Stimulated activated CD4-positive, alpha-beta T cell treated with anti-CD3 and anti-CD28 coated beads, Interleukin-15, amount 100 ng/mL, for 1 hour (primary cell): ENCODE measurements at places on chromosomes 11 and 22.

DNA sequence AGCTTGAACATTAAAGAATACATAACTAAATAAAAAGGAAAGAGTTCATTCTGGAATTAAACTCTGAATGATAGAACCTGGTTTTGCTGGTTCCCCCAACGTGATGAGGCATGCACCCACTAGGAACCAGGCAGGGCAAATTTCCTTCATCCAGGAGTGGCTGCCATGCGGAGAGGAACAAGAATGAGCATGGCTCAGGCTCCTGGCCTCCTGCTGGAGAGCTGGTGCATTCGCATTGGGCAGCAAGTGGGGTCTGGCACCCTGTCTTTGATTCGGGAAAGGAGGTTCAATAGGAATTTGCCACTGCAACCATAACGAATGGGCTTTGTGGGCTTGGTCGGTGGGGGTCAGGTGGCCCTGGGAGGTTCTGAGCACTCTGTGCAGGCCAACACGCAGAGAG is 169.8 kb upstream of the TENM4 start:
- DNase-seq: no peak

- no peak for DNase-seq
Measured at GRCh38 chr11:79170321-79170720, 270.5 kb downstream of the TENM4 start.

GRCh38 chr11:64846998-64847666 is 2.7 kb upstream of the CDC42BPG start:
- peak; percentile 83 for DNase-seq

- no peak for DNase-seq
Measured at GRCh38 chr11:59273373-59273841, 60.7 kb upstream of the MPEG1 start.

DNA sequence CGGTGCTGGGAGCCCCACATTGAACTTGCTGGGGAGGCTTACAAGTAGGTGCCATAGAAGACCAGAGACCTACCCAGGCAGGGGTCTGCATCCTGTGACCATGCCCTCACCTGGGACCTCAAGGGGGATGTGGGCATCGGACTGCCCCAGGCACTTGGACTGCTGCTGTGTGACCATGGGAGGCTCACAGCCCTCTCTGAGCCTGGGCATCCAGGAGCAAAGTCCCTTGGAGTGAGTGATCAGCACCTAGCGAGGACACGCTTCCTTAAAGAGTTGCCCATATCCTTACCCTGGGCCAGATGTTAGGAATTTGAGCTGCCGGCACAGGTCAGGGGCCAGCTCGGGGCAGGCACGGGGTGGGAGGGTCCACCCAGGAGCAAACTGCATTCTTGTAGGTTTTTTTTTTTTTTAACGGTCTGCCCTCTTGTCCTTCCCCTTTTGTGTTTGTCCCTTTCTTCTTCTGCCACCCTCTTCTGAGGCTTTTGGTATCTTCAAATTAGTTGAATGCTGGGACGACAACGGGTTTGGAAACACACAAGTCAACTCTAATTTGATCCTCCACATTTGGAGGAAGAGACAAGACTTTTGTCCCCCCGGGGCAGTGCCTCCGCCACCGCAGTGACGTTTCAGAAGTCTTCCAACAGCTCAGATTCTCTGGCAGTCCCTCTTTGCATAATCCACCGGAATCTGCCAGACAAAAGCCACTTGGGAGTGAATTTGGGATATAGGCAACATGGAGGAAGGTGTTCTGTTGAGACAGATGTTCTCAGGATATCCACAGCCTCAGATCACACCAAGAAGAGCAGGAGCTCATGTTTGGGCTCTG is 46.1 kb upstream of the LINC01488 start:
- no peak for DNase-seq

- no peak for DNase-seq
Measured at GRCh38 chr11:27209562-27210005, 153.4 kb downstream of the CCDC34 start.

GRCh38 chr11:91100427-91100826 is 877.6 kb upstream of the CHORDC1 start:
- DNase-seq: no peak

- DNase-seq: no peak
Measured at GRCh38 chr11:72042064-72042745, 38.1 kb downstream of the NUMA1 start.

DNA sequence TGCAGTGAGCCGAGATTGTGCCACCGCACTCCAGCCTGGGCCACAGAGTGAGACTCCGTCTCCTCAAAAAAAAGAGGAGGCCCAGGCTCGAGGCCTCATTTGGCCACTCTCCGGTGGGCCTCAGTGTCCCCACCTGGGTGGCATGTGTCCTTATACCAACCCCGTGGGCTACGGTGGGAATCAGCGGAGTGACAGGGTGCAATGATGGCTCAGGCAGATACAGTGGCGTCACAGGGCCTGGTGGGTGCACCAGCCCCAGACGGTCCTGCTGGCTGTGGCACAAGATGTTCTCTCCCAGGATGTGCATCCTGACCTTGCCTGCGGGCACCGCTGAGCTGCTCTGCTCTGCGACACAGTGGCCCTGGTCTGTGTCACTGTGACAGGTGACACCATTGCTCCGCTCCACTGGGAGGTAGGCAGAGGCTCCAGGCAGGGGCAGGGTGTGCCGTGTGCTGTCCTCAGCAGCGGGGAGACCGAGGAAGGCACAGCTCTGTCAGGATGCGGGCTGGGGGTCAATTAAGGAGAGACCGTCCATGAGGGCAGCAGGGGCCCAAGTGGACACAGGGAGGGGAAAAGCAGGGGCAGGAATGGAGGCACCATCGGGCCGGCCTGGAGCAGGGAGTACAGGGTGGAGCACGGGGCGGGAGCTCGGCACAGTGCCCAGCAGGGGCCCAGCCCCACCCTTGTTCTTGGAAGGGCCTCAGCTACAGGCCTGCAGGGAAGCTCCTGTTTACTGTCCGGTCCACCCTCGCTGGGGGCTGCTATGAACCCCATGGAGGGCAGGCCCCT is 21.7 kb upstream of the TH start:
- no peak for DNase-seq
